Frontal cortex (tissue), 4 donors: ENCODE measurements at places on chromosomes 5 and 9. TPM values are rescaled to one million over a fixed set of nuclear protein-coding genes. Genes with fewer than 3 reads are reported as not detected.

DNA sequence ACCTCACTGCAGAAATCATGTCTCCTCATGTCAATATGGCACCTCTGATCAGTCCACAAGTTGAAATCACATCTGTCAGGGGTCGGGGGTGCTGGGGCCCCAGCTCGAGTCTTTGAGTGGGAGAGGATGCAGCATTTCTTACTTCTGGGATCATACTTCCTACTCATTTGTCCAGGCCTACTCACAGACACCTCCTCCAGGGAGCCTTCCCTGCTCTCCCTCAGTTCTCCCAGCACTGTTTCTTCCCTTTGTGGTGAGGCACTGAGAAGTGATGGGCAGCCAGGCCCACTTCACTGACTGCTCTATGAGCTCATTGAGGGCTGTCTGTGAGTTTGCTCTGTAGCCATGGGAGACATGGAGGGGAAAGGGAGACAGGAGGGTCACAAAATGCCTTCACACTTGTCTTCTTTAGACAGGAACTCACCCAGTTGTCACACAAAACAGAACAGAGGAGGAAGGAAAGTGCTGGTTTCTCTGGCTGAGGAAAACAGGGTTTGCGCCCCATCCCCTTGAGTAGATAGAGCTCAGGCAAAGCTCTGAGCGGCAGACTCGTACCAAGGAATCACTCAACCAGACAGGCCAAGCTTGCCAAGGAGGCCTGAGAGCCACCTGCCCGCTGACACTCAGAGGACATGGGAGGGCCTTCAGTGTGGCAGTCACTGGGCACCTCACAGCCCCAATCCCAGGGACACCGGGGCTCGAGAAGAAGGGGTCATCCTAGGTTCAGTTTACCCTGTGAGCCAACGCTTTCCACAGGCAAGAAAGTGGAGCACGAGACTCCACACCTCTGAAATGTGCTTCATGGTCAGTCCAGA is 152.9 kb downstream of the GABBR2 start:
- no peak for DNase-seq

DNA sequence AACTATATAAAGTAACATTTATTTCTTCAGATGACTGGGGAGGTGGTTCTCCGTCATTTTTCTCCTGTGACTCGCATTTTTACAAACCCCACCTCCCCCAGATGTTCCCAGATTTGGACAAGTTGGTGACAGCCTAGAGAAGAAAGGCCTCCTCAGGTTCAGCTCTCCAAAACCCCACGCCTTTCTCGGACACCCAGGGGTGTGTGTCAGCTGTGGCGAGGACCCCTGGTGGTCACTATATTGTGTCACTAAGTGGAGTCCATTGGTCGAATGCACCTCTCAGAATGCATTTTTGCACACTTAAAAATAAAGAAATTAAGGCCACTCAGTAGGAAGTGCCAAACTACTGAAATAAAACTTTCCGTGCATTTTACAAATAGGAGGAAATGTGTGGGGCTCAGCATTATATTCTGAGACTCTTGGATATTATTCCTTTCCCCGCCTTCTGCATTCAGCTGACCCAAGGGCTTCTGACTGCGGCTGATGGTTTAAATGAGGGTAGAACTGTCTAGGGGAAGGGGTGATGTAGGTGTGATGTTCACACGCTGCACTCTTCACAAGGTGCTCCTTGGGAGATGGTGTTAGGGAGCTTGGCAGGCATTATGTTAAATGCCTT is 47.6 kb downstream of the ACO1 start:
- DNase-seq: no peak

- DNase-seq: no peak
Measured at GRCh38 chr5:157487358-157487757, 27.3 kb downstream of the NIPAL4 start.

DNA sequence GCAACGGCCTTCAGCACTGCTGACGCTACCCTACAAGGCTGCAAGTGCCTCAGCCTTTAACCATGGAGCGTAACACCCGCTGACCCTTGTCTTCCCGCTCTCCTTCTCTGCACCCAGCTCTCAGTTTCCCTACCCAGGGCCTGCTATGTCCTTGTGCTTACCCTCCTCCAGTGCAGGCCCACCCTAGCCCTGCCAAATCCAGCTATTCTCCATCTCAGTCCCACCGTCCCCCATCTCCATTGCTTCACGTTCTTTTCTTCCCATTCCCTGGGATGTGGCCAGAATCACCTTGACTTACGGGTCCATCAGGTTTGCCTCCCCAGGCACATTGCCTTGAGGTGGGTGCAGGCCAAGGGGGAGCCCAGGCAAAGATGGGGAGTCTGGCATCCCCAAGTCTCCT is 91.2 kb downstream of the PAX5 start:
- no peak for DNase-seq

GRCh38 chr9:123296174-123296573 is 27.8 kb upstream of the STRBP start:
- DNase-seq: no peak

DNA sequence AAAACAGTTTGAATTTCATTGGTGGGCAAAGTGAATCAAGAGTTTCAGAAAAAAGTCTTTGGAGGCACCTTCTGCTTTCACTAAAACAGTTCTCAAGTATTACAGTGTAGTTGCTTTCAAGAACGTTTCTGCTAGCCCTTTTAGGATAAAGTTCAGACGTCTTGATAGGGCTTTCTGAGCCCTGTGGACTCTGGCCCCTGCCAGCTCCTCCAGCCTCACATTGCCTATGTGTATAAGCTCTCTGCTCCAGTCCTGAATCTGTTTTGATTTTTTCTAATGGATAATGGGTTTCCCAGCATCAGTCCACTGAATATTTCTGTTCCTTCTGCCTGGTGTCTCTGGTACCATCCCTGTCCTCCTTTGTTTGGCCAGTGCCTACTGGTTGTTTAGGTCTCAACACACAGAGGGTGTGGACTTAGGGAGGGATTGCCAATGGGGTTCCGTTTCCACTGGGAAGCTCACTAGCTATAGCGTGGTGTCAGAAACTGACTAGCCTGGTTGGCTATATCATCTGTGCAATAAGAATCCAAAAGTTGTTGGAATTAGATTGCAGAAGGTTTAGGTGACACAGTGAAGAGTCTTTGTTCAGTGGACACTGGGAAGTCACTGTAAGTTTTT is 26.4 kb downstream of the ARHGAP26 start:
- DNase-seq: no peak

DNA sequence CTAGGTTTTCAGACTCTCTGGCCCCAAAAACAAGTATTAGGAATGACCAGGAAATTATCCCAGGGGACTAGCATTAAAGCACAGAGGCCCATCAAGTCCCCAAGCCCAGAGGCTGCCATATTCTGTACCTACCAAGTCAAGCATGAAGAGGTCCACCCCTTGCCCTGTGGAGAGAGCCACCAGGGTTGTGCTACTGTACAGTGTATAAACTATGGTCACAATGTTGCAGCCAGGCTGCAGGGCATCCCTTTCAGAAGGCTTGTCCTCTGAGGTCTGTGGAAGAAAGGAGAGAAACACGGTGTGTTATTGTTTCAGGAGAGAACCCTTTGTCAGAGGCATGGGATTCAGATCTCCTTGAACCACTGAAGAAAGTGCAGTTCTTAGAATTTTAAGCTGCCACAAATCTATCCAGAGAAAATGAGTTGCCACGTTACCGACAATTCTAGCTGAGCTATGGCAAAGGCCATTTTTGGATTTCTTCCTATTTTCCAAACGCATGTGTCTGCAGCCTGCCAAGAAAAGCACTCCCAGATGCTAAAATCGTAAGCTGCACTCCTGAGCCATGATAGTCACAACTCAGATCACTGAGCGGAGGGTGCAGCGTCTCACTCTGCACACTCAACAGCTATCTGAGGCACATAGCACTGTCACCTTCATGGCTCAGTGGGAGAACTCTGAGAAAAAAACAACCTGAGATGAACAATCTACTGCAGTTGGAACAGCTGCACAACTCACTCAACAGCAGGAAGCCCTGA is 45.5 kb upstream of the SPATA31E1 start:
- no peak for DNase-seq

DNA sequence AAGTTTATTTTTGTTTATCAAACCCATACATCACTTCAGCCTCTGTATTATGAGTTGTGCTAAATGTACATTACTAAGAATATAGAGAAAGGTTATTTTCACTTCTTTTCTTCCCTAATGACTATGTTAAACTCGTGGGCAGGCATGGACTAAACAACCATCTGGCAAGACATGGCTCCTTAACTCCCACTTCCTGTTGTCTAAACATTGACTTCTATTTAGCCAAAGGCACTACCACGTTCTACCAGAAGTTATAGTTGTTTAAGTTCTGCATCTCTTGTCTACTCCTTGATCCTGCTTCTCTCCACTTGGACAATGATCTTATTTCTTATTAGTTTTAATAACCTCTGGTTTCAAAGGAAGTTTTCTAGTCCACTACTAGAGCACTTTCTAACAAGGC is 136.1 kb downstream of the MACIR start:
- no peak for DNase-seq

GRCh38 chr9:96883922-96884321 is 29.6 kb upstream of the ZNF782 start:
- no peak for DNase-seq

GRCh38 chr5:81241961-81242648 is 9.0 kb downstream of the CKMT2 start:
- no peak for DNase-seq

The CD72 gene
- 0.41 TPM for total RNA-seq

The SEMA4D gene
- 7.7 TPM for total RNA-seq

The OR1L1 gene
- not detected for total RNA-seq
